ENCODE measurements at places on chromosomes 13 and 19.

DNA sequence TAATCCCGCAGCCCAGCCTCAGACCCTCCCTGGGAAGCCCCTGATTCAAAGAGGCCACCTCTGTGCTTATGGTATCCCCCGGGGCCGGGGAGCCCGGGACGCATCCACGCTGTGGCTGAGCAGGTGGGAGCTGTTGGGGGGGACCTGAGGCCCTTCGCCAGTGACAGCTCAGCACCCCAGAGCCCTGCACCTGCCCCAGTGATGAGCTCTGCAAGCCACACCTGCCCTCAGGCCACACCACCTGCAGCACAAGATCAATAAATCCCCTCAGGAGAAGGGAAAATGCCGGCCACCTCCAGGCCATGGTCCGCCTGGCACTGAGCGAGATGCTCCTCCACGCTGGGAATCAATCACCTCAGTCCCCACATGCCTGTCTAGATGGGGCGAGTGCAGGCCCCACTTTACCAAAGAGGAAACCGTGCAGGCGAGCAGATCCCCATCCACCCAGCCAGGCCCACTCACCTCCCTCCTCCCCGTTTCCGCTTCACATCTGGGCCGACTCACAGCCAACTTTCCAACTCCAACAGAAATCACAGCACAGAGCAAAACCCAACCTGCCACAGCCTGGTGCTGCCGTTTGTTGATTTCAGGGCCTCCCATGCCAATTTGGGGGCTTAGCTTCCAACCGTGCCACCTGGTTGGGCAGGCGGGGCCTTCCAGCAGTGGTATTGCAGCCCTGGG, 12.8 kb downstream of the MOB3A start:
- peak; percentile 77 for DNase-seq

GRCh38 chr19:43496960-43497359, 7.6 kb downstream of the PHLDB3 start:
- no peak for DNase-seq

GRCh38 chr13:69660155-69660554, 447.5 kb upstream of the ATXN8OS start:
- DNase-seq = no peak

DNA sequence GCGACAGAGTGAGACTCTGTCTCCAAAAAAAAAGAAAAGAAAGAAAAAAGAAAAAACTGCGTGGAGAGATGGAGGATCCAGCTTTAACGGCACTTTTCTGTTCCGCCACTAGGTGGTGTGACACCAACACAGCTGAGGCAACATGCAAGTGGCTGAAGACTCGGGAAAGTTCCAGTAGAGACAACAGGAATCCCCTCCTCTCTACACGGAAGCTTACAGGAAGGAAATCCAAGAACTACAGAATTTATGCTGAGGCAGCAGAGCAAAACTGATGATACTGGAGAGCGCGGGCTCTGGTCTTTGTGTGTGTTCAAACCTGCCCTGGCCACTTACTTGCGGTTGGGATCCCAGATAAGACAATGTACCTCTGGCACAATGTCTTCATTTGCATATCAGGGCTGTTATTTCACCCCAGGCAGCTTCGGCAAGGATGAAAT, 9.9 kb downstream of the RANBP3 start:
- peak; percentile 72 for DNase-seq

- DNase-seq = peak; percentile 55
Observed at GRCh38 chr13:32737111-32737571, 150.9 kb downstream of the PDS5B start.

DNA sequence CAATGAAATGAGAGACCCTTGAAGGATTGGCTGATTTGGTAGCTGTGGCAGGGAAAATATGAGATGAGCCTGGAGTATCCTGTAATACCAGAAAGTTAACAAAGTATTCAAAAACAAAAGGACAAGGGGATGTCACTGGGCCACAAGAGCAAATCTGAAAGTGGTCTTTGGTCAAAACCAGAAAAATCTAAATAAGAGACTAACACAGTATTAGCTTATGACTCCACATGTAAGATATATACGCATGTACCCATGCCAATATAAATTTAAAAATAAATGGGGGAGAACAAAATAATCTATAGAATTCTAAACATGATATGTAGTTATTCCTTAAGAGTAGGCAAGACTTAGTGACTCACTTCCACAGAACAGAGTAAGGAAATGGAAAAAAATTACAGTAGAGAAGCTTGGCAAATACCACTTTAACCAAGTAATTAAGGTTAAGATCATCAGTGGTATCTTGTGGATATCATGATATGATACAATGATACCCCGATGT, 16.9 kb downstream of the KLF12 start:
- DNase-seq = no peak

GRCh38 chr19:48624067-48624594, 4.8 kb downstream of the SPHK2 start:
- peak; percentile 97 for DNase-seq

DNA sequence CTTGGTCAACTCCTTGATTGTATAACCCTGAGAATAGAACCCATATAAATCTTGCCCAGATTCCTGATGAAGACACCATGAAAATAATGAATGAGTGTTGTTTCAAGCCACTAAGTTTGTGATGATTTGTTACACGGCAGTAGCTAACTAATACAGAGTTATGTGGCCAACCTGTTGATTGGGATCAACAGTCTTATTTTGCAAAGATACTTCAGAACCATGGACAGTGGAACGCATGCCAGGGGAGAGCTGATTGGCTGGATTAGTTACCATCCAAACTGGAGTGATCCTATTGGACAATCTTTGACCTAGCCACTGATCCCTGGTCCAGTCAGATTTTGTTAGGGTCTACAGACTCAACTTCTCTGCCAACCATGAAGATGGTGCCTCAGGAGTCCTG, 26.6 kb downstream of the CD70 start:
- peak; percentile 23 for DNase-seq

- no peak for DNase-seq
Observed at GRCh38 chr19:15223649-15224361, 8.4 kb downstream of the EPHX3 start.

- DNase-seq = no peak
Observed at GRCh38 chr13:20140487-20140886, 20.4 kb downstream of the GJA3 start.

DNA sequence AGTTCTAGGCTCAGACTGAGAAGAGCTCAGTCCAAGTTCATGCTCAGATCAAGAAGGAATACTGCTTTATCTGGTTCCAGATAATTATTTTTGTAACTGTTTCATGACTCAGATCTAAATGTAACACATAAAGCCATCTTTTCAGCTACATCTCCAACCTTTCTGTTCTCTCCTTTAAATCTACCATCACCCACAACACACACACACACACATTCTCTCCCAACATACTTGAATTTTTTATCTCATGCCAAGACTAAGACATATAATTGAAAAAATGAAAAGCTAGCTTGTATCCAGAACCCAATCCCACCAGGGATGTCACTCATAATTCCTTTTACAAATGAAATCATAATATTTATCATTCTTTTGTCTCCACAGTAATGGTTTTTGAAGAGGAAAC, 7.6 kb downstream of the KATNAL1 start:
- no peak for DNase-seq

DNA sequence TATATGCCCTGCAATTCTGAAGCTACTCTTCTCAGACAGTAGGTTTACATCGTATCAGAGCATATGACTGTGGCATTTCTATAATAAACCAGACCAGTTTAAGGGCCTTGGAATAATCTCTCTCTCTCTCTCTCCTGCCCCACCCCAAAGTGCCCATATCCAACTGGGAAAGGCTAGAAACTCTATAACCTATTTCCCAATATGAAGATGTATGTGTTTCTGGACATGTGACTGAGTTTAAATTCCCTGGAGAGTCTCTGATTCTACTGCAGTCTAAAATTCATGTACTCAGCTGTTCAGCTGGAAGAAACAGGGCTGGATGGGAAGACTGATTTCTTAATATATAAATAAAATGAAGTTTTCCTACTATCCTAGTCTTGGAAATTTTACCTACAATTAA, 91.9 kb upstream of the MBNL2 start:
- DNase-seq = no peak

GRCh38 chr13:22114630-22115311, 443.9 kb downstream of the FGF9 start:
- peak; percentile 83 for DNase-seq

GRCh38 chr13:31894931-31895330, 136.6 kb upstream of the FRY start:
- DNase-seq = no peak

Measured in CD4-positive, alpha-beta T cell treated with Interleukin-10 for 1 hour (primary cell).